ENCODE measurements at places on chromosomes 3 and 15. TPM values are rescaled to one million over a fixed set of nuclear protein-coding genes. Genes with fewer than 3 reads are reported as not detected.

Gene NRROS
- total RNA-seq = not detected

Gene IREB2
- total RNA-seq = 18.0 TPM

Gene PIERCE2
- total RNA-seq = 0.54 TPM

Gene DUOXA2
- not detected for total RNA-seq

Gene GOLGA6L9
- 0.76 TPM for total RNA-seq

Gene CHRNA5
- total RNA-seq = under 0.01 TPM

GRCh38 chr3:33940736-33941135, 142.3 kb downstream of the PDCD6IP start:
- DNase-seq = no peak

GRCh38 chr15:91975241-91975978, 121.9 kb downstream of the SLCO3A1 start:
- DNase-seq = peak; percentile 3

Data from GM23248 (cell line).